CMK (cell line): ENCODE measurements at places on chromosomes 1 and 21.
A peak's percentile ranks its signal among the peaks of the same experiment; 100 is the strongest.

GRCh38 chr1:37655274-37655673 lies 20.6 kb upstream of the RSPO1 start:
- DNase-seq: no peak

- no peak for DNase-seq
These were observed 14.1 kb downstream of the HUNK start for GRCh38 chr21:31886915-31887314.

- no peak for DNase-seq
These were observed 107.6 kb downstream of the ETS2 start for GRCh38 chr21:38913120-38913892.

DNA sequence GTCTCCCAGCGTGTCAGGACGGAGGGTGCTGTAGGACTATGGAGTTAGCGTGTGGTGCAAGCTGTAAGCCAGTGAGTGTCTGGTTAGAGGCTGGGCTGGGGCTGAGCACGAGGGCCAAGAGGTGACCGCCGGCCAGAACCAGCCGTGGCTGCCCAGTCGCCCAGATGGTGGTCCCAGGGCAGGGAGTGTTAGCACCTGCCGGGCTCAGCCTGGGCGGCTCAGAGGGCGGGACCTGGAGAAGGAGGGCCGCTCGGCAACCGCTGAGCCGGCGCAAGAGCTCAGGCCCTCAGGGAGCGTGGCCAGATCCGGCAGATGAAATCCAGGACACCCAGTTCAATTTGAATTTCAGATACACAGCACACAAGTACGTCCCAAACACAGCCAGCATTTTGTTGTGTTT lies 87.9 kb downstream of the PRDM16 start:
- no peak for DNase-seq

DNA sequence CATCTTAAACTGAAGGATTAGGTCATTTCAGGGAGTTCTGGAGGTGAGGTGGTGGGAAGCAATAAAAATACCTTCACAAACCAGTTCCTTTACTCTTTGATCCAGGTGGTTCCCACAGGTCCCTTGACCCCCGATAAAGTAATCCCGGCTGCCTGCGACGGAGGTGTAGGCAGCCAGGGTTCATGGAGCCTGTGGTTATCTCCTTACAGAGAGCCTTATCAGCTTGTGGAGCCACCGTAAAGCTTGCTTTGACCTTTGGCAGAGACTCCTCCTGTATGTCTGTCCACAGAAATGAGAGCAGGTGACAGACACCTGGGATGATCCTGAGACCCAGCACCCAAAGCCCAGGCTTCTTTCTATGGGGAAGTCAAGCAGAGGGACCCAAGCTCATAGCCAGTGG lies 243.4 kb downstream of the KIF26B start:
- no peak for DNase-seq

DNA sequence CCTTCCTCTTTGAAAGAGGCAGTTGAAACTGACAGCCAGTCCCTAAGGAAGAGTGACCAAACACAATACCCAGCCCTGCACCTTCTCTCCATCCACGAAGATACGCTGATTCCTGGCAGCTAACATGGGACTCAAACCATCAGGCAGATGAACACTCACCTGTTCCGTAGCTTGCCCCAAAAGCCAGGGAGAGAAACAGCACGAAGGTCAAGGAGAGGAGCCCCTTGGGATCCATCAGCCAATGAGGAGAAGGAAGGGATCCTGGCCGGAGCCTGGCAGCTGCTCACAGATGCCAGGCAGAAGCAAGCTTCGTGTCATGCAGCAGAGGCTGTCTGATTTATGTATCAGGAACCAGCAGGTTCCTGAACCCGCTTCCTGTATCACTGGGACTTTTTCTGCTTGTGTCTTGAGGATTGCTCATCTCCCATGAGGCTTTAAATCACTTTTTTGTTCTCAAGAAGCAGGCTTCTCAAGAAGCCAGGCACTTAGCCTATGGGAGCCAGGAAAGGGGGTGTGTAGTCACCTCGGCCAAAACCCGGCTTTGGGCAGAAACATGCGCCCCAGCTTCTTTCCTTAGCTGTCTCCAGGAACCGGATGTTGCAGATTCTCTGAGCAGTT lies at the start of gene SLAMF1:
Gene SLAMF1 (minus strand): TSS at position 334 of the 618 bp plus-strand sequence. CDS start 99 bp downstream, at position 235.
- DNase-seq: peak; percentile 41

GRCh38 chr1:71106658-71107322 lies 26.0 kb upstream of the ZRANB2 start:
- DNase-seq: no peak

DNA sequence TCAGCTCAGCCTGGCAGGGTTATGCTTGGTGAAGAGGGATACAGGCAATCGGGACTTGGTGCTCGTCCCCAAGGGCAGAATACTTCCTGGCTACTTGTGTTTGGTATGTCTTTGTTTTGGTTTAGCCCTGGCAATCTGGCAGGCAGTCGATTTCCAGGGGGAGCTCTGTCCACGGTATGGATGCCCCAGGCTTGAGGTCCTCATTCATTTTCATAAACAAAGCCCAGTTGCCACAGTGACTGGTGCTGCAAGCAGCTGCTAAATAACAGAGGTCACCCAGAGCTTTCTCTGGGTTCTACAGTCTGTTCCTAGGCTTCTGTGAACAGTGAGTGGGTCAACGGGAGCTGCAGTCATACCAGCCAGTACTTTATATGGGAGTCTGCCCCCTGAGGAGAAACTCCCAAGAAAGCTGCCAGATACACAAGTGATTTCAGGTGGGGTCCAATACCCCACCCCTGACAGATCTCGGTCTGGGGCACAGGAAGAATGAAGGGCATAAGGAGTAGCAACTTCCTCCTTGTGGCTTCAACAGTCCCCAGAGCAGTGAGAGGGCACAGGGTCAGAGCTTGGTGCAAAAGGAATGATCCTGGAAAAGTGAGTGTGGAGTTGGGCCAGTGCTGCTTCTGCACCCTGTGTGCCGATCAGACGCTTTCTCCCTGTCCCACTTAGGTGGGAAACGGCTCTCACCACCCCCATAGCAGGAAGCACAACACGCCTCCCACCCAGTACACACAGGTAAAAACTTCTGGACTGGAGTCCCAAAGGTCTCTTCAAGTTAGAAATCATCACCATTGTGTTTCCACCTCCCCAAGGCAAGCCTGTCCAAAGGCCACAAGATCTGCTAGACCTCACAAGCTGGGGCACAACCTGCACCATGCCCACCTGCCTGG lies 55.5 kb downstream of the TGFBR3 start:
- no peak for DNase-seq

DNA sequence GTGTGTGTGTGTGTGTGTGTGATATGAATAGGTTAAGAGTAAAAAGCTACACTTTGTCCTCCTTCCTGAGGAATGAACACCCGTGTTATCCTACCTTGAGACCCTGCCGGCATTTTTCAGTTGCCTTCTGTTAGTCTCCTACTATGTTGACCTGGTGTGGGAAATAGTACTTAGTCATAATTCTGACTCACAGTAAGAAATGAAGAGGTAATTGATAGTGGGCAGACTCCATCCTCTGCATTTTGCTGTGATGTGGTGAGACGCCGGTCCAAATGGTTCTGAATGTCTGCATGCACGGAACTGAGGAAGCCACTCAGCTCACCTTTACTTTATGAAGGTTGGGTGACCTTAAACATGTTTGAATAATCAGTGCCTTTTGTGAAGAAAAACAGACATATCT lies 12.6 kb downstream of the CD101 start:
- DNase-seq: no peak

GRCh38 chr1:59506952-59507351 lies 210.1 kb downstream of the FGGY start:
- no peak for DNase-seq

DNA sequence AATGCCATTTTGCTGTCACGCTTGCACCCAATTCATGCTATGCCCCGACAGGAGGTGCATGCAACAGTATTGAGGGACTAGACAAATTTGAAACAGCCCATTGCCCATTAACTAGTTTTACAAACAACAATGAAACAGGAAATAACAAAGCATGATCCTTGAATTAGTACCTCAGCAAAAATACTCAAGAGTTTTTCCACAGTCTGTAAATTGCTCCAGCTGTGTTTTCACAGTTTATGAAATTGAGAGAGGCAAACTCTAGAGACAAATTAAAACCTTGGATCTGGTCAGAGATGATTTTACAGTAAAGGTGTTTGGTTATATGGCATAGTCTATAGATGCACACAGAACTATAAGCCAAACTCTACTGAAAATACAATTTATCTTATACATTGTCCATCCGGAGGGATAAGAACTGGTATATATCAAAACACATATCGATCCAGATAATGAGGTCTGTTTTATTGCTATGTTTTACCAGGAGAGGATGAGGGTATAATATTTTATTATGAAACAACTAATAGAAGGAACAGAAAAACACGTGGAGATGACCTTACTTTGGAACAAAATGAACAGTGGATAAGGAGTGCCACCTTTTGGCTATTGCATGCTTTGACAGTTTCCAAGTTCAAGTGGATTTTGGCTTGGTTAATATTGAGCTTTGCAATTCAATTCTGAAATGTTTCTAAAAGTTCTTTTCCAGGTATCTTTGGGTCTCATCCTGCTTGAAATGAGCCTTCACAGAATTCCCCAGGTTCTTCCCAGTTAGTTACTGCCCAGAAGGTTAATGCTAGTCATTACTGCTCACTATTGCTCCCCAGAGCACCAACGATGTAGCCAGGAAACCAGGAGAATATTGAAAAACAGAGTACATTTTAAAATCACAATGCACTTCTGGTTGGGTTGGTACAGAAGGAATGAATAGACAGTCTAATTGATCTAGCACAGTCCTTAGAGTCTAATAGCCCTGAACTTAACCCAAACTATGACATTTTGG lies 45.7 kb downstream of the ZC3H11B start:
- no peak for DNase-seq

- peak; percentile 72 for DNase-seq
These were observed 57.4 kb upstream of the ACOT11 start for GRCh38 chr1:54490361-54491248.

DNA sequence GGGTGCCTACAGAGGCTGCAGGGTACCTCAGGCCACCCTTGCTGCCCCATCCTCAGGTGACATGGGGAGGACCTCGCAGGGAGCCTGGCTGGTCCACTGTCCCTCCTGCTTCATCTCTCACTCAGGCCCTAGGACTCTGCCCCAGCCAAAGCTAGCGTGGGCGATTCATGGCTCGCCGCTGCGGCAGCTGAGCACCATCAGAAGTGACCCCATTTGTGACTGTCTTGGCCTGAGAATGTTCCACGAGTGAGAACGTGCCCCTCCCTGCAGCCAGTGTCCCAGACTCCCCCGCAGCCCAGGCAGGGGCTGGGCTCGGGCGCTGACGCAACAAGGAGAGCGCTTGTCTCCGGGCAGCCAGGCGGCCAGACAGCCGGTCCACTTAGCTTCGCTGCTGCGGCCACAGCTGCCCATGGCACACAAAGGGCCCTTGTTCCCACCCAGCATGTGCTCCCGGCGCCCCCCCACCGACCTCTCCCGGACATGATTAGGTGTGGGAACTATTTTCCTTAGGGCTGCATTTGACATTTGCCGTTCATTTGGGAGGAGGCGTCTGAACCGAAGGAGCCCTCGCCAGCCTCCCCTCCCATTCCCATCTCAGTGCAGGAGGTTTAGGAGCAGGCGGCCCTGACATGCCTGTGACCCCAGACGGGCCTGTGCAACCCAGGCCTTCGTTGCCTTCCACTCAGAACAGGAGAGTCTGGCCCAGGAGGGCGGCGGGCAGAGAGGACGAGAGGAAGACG lies 19.3 kb upstream of the POFUT2 start:
- no peak for DNase-seq

- no peak for DNase-seq
These were observed 346.4 kb downstream of the CHRM3 start for GRCh38 chr1:239732770-239733169.

DNA sequence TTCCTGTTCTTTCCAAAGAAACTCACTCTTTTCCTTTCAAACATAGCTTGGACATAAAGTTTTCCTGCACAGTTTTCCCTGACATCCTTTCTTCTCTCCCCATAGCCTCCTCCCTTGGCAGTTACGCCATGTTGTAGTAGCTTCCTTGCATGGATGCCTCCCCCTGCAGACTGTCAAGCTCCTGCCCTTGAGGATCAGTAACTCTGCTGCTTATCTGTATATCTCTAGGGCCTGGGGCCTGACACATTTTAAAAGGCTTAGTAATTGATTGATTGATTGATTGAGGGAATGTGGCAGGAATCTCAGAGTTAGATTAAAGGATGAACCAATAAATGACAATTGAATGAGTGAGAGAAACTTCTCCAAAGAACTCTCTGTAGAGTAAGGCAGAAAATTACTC lies 143.7 kb downstream of the NEK7 start:
- DNase-seq: no peak

- no peak for DNase-seq
These were observed 8.2 kb downstream of the IGSF9 start for GRCh38 chr1:159937054-159937750.

DNA sequence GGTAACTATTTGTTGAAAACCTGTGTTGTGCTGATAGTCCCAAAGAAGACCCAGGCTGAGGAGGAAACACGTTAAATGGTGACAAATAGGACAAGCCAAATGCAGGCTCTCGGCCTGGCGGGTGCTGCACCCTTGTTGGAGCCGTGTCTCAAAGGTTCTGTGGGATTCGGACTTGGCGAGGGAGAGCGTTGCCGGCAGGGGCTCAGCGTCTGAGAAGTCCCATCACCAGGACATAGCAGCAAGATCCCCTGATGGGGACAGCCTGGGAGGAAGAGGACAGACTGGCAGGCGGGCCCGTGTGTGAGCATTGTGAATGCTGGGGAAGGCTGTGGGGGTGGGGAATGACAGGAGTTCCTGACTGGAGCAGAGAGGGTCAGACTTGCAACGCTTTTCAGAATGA lies 142.5 kb downstream of the PGBD5 start:
- DNase-seq: no peak

GRCh38 chr1:23178950-23179349 lies 10.3 kb upstream of the LUZP1 start:
- DNase-seq: no peak

- DNase-seq: no peak
These were observed 85.8 kb upstream of the IPO9 start for GRCh38 chr1:201742955-201743805.

- DNase-seq: no peak
These were observed 99.4 kb downstream of the GIPC2 start for GRCh38 chr1:78145105-78145580.

DNA sequence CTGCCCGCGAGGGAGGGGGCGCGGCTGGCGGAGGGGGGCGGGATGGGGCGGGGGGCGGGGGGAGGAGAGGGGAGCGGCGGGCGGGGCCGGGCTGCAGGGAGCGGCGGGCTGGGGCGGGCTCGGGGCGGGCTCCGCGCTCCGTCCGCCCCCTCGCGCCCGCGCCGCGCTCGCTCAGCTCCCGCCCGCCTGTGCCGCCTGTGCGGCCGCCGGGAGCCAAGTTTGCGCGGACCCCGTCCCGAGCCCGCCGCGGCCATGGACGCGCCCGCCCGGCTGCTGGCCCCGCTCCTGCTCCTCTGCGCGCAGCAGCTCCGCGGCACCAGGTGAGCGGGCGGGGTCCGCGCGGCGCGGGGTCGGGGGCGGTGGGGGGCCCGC lies at the start of gene GABRD:
Gene GABRD (plus strand): TSS at position 174 of the 372 bp plus-strand sequence. CDS start 79 bp downstream, at position 253.
- DNase-seq: no peak

- no peak for DNase-seq
These were observed 57.9 kb downstream of the DDAH1 start for GRCh38 chr1:85406887-85407533.

DNA sequence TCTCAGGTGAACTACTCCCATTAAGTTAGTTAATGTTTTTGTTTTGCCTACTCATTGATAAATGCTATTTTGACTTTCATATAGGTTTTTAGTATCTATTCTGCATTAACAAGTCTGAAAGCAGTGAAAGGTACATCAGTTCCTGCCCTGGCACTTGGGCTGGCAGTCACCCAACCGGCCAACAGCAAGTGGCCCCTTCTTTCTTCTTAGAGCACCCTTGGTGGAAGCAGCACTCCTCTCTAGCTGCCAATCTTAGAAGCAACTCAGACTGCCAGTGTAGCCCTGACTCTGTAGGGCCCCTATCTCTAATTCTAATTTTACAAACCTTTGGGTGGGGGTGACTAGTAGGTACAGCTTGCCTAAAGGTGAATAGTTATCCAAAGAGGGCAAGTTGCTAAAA lies 155.7 kb downstream of the FGGY start:
- no peak for DNase-seq
